Inflammatory macrophage treated with lipopolysaccharide for 1 hour (primary cell): ENCODE measurements at places on chromosomes 11 and 22.

- DNase-seq: peak; percentile 25
Observed at GRCh38 chr22:22395245-22395644, 113.3 kb downstream of the ZNF280B start.

DNA sequence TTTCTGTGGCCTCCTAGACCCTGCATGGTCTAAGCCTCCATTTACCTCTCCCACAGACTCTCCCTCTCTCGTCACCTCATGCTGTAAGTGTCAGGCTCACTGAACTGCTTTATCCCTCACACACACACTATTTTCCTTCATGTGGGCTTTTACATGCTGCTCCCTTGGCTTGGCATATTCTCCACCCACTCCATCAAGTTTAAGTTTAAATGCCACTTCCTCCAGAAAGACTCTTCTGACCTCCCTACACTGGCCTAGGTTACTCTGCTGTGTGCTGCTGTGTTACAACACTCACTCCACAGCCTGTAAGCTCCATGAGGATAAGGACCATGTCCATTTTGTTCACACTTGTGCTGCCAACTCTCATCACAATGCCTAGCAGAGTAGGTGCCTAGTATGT is 2.5 kb downstream of the DCHS1 start:
- DNase-seq: no peak

- no peak for DNase-seq
Observed at GRCh38 chr11:114794048-114794684, 115.8 kb downstream of the NXPE2 start.

DNA sequence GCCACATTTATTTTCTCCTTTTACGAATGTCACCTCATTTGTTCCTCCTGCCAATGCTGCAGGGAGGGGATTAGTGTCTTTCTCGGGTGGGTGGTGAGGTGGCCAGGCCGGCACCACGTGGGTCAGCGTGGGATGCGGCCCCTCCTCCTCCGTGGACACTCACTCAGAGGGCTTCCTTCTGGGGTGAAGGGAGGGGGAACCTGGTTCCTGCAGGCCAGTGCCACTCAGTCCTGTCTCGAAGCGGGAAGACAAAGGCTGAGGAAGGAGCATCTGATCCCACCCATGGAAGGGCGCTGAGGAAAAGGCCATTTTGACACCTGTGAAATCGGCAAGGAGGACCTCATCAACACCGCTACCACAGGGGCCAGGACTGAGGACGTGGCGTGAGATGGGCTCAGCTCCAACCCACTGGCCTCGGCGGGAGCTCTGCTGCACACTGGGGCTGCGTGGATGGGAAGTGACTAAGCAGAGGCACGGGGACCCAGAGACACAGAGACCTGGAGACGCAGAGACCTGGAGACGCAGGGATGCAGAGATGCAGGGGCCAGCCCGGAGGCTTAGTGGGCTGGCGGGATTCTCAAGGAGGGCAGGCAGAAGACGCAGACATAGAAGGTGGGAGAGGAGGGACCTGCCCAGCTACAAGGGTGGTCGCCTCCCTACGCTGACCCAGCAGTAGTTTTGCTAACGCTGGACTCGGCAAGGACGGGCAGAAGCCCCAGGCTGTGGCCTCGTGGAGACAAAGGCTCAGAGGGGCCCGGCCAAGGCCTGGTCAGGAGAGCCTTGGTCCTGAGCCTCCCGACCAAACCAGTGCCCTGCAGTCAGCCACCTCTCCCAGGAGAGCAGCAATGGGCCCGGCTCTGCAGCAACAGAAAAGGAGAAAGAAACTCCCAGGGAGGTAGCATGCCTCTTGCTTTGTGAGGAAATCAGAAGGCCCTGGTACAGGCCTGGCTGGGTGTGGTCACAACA is 1071.2 kb downstream of the BRD1 start:
- DNase-seq: no peak

DNA sequence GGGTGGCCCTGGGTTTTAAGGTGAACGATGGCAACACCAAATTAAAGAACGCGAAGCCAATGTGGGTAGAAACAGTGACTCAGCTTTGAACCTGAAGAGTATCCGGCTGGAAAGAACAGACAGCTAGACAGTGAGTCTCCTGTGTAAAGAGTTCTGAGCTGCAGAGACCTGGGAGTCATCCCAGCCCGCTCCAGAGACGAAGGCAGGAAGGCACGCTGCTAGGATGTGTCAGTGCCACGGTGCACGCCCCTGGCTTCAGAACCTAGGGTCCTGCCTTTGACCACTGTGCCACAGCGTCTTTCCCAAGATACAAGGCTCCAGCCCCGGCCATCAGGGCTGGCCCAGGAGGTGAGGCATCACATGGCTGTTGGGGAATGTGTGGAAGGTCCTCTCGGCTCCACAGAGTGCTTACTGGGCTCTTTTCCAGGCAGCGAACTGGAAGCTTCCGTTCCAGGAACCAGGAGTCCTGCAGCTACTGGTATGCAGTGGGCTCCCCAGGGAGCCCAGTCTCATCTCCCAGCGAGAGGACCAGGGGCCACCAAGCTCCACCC is 29.9 kb downstream of the LRFN4 start:
- DNase-seq: no peak

DNA sequence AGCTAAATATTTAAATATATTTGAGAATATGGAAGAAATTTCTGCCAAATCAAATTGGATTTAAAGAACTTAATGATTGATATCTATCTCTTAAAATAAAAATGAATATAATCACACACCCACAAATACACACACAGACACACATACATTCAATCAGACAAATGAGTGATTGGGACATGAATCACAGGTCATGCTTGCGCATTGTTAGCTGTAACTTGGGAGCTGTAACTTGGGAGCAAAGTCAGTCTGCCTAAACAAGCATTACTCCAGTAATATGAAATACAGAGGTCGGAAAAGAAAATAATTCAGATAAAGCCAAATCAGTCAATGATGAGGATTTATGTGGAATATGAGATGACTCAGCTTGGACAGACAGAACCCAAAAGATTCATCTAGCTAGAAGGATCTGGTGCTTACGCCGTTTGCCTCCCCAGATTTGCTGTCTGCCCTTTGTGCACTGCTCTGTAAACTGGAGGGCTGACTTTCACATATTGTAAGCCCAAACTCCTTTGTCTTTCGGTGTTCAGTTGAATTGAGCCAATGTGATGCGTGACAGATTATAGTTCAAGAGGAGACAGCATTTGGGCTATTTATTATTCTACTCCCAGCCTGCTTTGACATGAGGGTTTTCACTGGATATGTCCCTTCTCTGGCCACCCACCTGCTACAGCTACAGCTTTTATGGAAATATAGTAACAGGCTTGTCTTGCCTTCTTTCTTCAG is 1.6 kb downstream of the OR56B1 start:
- no peak for DNase-seq

- no peak for DNase-seq
Observed at GRCh38 chr22:23251445-23252093, 71.3 kb downstream of the BCR start.

- DNase-seq: peak; percentile 78
Observed at GRCh38 chr11:73236854-73237253, 18.8 kb downstream of the P2RY2 start.

- DNase-seq: no peak
Observed at GRCh38 chr11:9657531-9657930, 6.3 kb upstream of the SWAP70 start.

DNA sequence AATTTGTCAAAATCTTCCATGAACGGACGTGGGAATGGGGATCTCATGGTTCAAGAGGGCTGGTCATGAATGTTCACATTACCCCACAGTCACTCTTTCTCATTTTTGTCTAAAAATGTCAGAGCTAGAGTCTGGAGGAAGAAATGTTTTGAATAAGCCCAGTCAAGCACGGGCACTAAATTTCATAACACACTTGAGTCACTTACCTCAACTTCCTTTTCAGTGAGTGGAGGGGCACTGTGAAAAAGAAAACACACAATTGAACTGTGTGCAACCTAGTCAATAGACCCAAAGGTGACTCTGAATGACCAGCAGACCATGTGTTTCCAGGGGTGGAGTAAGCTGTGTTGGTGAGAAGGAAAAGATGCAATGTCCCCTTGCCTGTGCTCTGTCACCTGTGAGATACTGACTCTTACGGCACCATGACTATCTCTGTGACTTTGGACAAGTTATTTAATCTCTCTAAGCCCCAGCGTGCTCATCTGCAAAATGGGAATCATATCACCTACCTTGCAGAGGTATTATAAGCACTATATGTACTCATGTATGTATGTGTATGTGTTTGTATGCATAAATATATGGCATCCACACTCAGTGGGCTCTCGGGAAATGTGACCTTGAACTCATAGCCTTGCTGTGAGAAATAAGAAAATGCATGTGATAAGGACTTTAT is 38.2 kb upstream of the LYVE1 start:
- peak; percentile 86 for DNase-seq

- peak; percentile 6 for DNase-seq
Observed at GRCh38 chr22:45799291-45799690, 127.7 kb downstream of the ATXN10 start.

DNA sequence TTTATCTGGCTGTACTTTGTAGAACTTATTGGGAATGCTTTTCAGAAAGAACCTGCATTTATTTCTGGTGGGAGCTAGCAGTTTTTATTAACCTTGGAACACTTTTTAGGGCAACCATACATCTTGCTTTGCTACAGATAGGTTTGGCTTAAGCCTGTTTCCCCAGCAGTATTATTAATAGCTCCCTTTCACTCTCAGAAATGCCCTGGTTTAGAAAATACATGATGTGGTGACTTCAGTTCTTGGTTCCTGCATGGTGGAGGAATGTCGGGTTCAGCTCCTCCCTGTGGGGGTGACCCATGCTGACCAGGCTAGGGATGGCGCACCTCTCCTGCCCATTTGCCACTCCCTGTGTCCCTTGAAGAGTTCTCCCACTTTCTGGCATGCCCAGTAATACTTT is 28.2 kb downstream of the ZBED4 start:
- no peak for DNase-seq

GRCh38 chr11:2980168-2980840 is 11.8 kb downstream of the NAP1L4 start:
- no peak for DNase-seq

GRCh38 chr11:47466701-47467250 is 17.8 kb upstream of the RAPSN start:
- DNase-seq: no peak

DNA sequence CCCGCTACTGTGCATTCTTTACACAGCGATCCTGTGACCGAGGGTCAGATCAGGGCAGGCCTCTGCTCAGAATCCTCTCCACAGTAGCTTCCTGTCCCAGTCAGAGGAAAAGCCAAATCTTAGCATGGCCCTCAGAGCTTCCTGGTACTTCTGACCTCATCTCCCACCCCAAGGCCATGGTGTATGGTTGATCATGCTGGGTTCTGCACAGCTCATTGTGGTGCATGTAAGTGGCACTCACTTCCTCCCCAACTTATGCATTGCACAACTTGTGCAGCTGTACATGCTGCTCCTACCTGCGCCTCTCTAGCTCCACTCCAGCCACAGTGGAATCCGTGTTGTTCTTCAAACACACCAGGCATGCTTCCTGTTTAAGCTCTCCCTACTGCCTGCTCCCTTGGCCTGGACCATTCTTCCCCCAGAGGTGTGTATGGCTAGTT is 20.3 kb downstream of the BMAL1 start:
- DNase-seq: peak; percentile 48

- DNase-seq: no peak
Observed at GRCh38 chr11:88428959-88429358, 91.4 kb upstream of the CTSC start.

DNA sequence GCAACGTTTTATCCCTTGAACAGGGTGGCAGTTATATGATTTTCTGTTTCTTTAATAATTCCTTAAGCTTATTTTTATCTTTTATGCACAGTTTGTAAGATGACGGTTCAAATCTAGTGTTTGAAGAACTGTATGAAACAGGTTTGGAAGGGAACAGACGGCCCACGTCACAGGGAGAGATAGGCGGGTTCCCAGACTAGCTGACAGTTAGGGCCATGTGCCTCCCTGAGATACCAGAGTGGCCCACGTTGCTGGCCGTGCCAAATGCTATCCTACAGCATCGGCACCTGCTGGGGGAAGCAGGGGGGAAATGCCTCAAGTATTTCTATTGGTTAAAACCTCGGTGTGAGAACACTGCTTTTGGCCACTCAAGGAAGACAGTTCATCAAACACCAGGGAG is 50.2 kb upstream of the BID start:
- DNase-seq: no peak

DNA sequence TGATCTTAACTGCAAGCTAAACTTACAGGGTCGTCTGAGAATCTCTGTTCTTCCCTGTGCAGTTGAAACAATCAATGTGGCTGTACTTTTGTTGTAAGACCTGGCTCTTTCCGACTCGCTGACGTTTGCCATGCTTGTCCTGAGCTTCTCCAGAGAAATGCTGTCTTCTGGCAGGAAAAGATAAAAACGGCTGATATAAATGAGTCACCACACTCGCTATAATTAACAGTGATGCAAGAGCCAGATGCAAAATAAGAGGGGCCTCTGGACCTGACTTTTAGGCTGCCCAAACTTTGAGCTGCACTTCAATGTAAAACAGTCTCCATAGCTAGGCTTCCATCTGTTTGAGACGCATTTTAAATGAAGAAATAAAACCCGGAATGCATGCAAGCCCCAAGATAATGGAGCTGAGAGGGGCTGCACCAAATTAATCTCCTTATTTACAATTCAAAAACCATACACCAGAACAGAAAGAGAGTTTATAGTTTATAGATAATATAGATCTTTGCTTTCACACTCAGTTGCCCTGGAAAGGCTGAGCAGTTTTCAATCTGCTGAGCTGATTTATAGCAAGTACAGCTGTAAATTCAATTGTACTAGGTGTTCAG is 48.5 kb downstream of the WT1 start:
- DNase-seq: no peak

DNA sequence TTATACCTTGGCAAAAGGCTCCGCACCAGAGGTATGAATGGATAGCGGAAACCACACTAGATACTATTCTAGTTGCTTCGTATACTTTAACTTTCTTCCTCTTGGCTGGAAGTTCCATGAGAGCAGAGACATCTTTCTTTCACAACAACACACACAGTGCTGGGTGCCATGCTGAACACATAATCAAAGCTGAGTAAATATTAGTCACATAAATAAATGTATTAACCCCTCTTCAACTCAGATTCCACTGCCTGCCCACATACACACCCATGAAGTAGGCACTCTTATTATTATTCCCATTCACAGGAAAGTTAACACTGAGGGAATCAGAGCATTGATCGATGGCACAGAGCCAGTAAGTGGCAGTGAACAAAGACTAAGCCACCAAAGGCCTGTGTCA is 35.4 kb downstream of the SPON1 start:
- no peak for DNase-seq

DNA sequence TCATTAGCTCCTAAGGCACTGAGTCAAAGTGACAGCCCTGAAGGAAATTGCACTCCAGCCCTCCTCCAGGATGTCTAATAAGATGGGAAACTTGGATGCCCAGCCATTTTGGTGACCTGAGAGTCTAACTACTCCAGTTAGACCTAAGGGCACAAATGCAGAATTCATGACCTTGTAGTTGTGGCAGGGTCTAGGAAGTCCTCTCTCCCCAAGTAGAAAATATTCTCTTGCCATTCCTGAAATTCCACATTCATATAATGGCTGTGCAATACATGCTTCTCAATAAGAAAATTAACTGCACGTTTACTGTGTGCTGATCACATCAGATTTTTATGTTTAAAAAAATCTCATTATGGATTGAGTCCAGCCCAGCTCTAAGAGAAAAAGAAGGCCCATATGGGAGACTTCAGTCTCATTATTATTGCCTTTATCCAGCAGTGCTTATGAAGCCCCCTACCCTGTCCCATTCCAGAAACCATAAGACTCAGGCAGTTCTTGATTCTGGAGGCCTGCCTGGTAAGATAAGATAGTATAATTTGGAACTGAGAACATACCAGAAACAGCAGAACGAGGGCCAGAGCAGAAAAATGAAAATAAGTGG is 133.7 kb upstream of the LDLRAD3 start:
- DNase-seq: no peak

- DNase-seq: no peak
Observed at GRCh38 chr11:1092919-1093318, 18.2 kb downstream of the MUC2 start.
